ENCODE measurements at places on chromosomes 16 and 17.

DNA sequence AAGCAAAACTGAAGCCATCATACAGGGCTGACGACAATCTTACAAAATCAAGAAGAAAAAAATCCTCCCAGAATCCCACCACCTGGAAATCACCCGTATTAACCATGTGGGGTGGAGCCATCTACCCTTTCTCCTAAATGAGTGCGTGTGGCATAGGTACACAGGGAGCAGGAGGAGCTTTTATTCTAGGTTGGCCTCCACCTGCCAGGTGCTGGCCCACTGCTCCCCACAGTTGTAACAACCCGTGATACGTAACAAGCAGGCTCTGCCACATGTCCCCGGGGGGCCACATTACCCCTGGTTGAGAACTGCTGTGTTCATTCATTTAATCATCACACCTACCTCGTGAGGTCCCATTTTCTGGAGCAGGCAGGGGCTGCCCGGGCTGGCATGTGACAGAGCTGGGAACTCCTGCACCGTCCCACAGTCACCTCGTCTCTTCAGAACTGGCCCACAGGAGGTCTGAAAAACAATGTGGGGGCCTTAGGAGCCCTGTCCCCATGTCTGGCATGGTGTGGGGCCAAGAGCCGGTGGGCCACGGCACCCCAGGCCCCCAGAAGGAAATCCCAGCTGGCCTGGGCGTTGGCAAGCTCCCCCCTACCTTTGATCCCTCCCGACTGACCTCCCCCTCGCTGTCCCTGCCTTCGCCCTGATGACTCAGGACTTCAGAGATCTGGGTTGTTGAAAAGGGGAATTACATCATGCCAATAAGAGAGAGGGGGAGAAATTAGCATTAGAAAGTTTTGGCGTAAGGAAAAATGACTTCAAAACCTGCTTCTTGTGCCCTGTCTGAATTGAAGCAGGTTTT, 12.9 kb downstream of the CMIP start:
- no peak for DNase-seq

GRCh38 chr16:58501242-58502131, 1.5 kb downstream of the NDRG4 start:
- no peak for DNase-seq

GRCh38 chr17:31829649-31830048, 29.4 kb downstream of the COPRS start:
- no peak for DNase-seq

DNA sequence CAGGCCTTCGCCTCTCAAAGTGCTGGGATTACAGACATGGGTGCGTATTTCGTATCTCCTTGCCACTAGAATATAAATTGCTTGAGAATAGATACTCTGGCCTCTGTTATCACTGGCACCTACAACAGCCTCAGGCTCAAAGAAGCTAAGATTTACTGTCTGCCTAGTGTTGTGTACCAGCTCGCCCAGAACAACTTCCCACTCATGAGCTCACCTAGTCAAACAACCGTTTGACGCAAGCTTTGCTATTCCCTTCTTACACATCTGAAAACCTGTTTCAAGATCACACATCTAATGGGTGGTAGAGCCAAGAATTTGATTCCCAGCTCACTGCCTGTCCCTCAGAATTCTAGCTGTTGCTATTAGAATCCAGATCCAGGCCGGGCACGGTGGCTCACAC, 24.4 kb downstream of the MIS12 start:
- no peak for DNase-seq

DNA sequence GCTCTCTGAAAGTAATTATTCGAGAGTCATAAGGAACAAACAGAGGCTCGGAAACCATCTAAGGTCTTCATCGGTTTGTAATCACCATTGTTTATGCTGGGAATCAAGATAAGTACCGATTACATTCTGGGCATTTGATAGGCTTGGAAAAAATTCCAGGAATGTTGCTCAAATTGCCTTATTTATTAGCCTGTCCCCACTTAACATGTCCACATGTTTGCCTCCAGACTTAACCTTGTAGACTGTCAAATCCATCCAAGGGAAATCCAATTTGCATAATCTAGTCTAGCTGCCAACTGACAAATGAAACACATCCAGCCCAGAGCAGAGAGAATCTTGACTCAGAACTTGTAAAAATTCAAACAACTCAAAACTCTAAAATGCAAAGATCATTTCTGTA, 51.3 kb upstream of the TMC5 start:
- no peak for DNase-seq

DNA sequence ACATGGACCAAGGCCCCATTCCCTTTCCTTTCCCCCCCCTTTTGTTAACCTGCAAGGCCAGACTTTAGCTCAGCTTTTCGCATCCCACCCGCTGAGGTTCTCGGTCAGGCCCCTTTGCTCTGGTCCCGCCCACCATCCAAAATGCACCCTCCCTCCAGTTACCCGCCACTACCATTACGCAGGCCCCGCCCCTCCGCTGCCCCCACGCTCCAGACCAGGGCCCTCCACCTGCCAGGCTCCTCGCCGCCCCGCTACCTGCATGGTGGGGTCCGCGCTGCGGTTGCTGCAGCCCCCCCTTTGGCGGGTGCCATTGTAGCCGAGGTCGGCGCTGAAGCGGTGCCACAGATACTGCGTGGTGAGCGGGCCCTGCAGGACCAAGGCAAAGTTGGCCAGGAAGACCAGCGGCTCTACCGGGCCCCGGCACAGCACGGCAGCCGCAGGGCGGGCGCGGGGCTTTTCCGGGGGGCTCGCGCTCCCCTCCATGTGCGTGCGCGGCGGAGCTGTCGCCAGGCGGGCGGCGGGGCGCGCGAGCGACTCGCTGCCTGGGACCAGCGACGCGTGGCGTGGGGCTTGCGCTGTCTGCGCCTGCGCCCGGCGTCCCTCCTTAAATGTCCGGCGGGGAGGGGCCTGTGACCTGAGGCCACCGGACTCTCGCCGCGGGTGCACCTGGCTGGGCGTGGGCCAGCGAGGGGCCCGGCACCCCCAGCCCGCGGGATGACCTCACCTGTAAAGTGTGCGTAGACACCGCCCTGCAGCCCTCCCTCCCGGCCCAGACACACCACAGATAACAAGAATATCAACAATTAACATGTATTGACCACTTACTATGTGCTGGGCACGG, at the start of gene SLC46A1:
Gene SLC46A1 (minus strand): TSS at position 581 of the 841 bp plus-strand sequence. CDS start 98 bp downstream, at position 483.
- DNase-seq: peak; percentile 48

DNA sequence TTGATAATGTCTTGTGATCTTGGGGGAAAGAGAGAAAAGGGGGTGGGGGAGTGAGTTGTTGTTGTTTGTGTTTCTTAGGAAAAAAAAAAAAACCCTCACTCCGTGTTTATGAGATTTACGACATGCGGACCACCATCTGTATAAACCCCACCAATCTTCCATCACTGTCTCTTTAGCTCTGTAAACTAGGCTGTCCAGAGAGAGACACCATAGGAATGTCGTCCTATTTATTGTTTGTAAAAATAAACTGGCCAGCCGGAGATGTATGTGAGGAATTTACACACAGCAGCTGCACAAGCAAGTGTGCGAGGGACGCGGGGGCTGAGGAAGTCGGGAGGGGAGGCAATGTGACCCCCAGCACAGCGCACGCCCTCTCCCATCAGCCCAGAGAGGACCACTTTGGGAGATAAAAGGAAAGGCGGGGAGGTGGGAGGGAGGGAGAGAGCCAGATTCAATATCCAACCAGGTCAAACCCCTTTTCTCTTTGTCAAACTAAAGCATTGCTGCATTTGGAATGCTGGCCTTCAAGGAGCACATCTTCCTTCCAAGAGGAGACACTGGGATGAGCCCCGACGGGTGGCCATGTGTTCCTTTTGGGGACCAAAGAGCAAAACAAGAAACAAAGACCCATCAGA, 136.2 kb upstream of the SALL1 start:
- DNase-seq: no peak

- DNase-seq: no peak
Measured at GRCh38 chr16:58421529-58421928, 29.3 kb downstream of the GINS3 start.

GRCh38 chr17:80899402-80900268, 92.0 kb upstream of the CHMP6 start:
- DNase-seq: no peak
